ENCODE measurements at places on chromosomes 7 and 10.
A peak's percentile ranks its signal among the peaks of the same experiment; 100 is the strongest.

GRCh38 chr7:23938937-23939552, 229.0 kb downstream of the STK31 start:
- peak; percentile 0 for DNase-seq

GRCh38 chr7:12951397-12951801, 264.0 kb downstream of the ARL4A start:
- no peak for DNase-seq

DNA sequence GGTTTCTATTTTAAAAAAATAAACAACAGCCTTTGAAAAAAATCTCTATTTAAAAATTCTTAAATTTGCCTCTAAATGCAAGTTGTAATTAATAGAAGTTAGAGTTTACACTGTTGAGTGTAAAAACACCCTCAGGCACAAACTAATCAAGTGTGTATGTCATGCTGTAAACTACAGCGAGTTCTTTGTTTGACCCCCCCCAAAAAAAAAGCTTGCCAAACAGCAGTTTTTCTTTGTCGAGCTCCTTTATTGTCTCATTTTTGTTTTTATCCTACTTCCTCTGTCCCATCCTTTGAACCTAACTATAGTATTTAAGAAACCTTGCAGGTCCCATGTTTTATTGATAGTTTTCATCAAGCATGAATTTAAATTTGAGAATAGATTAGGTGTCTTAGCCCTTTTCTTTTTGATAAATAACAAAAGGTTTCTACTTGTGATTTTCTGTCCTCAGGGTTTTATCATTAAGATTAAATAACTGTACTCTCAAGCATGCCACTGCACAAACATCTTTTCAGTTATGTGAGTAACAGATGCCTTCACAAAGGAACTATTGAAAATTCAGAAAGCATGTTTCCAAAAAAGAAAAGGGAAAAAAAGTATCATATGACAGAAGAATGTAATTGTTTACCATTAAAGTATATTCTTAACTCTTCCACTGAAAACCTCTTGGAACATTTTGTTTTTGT, 176.0 kb downstream of the ARID5B start:
- no peak for DNase-seq

DNA sequence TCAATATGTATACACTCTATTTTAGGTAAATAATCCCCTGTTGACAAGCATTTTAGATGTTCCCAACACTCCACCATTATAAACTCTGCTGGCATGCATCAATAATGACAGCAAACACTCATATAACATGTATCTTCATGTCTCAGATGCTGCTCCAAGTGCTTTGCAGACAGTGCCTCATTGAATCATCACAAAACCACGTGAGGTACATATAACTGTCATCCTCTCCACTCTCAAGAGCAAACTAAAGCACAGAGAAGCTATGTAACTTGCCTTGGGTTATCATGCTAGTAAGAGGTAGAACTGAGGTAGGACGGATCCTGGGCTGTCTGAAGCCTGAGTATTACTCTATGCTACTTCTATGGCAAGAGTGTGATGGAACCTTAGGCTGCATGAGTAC, 72.5 kb upstream of the GSDME start:
- no peak for DNase-seq

DNA sequence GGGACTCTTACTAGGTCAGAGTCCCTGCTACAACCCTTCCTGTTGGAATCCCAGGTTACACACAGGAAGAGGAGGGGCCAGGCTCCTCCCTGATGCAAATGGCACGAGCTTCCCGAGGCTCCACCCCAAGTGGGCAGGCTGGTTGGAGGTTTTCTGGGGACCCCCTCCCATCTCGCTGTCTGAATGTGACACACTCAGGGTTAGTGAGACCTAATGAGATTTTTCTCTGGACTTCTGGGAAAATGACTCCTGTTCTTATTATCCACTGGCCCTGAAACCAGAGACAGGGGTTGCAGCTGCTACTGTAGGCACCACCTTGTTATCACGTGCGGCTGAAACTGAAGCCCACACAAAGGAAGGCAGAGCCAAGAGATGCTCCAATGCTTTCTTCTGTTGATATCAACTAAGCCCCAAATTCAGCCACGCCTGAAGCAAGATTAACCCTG, 103.3 kb downstream of the FAM107B start:
- no peak for DNase-seq

GRCh38 chr7:132232406-132232805, 343.9 kb downstream of the PLXNA4 start:
- DNase-seq, result no peak

GRCh38 chr10:61921143-61921542, 19.6 kb downstream of the ARID5B start:
- no peak for DNase-seq

GRCh38 chr10:112785089-112785488, 165.0 kb upstream of the TCF7L2 start:
- no peak for DNase-seq

GRCh38 chr10:44873160-44873559, 38.0 kb upstream of the TMEM72 start:
- DNase-seq, result no peak

DNA sequence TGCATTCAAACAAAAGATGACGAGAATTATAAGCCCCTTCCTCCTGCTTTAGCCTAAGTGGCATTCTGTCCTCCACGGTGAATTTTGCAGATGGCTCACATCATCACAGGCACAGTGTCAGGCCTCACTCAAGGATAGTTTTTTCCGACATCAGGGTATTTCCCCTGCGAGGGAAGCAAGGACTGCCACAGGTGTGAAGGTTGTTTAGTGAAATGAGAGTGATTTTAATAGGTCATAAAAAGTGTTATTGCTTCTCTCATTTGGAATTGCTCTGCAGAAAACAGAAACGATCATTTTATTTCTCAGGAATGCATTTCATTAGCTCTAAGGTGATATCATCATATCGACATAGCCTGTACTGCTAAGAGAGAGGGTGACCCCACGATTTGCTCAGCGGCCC, 128.7 kb upstream of the LANCL2 start:
- no peak for DNase-seq

GRCh38 chr7:37344886-37345579, 103.6 kb downstream of the ELMO1 start:
- DNase-seq, result no peak

GRCh38 chr7:104130726-104131125, 77.1 kb downstream of the ORC5 start:
- DNase-seq, result no peak

- no peak for DNase-seq
Measured at GRCh38 chr10:132492323-132493025, 45.1 kb upstream of the INPP5A start.

DNA sequence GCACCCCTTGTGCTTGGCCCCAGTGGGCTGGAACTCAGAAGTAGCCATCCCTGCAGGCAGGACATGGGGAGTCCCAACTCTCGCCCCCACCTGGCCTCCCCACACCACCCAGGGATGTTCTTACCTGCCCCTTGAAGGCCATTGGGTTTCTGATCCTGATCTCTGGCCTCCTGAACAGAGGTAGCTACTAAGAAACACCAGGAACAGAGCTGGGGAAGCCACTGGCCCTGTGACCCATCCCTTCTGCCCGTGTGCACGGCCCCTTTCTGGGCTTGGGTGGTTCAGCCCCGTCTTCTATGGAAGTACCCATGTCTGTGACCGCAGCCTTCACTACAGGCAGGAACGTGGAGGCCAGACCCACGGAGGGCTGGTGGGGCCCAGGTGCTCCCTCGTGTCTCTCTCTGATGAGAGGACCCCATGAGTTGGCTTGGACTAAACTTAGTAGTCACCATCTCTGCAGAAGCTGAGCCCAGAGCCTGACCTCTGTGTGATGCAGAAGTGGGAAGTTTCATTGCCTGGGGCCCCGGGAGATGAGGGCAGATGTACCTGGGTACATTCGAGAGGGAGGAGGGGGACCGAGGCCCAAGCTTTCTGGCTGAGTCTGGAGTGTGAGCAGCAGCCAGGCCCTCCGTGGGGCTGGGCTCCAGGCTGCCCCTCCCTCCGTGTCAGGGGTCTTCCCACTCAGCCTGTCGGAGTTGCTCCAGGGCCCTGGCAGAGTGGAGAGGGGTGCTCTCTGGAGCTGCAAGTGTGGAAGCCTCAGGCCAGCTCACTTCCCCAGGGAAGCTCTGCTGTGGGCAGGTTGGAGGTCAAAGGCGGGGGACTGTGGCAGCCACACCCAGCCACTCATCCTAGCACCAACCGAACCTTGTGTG, 81.0 kb downstream of the MKI67 start:
- no peak for DNase-seq

GRCh38 chr10:11646450-11646849, 35.0 kb upstream of the USP6NL start:
- no peak for DNase-seq
